Stimulated activated CD4-positive, alpha-beta T cell treated with anti-CD3 and anti-CD28 coated beads, Interleukin-1b, Interleukin-23, amount 100 ng/mL, for 48 hours (primary cell): ENCODE measurements at places on chromosomes 13 and 19.

GRCh38 chr13:108830916-108831315 lies 201.5 kb downstream of the MYO16 start:
- DNase-seq = no peak

DNA sequence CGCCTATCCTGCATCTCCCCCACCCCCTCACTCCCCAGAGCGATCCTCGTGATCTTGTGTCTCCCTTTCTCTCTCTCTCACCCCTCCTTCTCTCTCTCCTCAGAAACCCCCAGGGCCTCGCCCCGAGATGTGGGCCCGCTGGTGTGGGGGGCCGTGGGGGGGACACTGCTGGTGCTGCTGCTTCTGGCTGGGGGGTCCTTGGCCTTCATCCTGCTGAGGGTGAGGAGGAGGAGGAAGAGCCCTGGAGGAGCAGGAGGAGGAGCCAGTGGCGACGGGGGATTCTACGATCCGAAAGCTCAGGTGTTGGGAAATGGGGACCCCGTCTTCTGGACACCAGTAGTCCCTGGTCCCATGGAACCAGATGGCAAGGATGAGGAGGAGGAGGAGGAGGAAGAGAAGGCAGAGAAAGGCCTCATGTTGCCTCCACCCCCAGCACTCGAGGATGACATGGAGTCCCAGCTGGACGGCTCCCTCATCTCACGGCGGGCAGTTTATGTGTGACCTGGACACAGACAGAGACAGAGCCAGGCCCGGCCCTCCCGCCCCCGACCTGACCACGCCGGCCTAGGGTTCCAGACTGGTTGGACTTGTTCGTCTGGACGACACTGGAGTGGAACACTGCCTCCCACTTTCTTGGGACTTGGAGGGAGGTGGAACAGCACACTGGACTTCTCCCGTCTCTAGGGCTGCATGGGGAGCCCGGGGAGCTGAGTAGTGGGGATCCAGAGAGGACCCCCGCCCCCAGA lies 12.8 kb upstream of the TOMM40 start:
- DNase-seq = no peak

- DNase-seq = no peak
These were observed 10.4 kb upstream of the ASF1B start for GRCh38 chr19:14146789-14147216.

DNA sequence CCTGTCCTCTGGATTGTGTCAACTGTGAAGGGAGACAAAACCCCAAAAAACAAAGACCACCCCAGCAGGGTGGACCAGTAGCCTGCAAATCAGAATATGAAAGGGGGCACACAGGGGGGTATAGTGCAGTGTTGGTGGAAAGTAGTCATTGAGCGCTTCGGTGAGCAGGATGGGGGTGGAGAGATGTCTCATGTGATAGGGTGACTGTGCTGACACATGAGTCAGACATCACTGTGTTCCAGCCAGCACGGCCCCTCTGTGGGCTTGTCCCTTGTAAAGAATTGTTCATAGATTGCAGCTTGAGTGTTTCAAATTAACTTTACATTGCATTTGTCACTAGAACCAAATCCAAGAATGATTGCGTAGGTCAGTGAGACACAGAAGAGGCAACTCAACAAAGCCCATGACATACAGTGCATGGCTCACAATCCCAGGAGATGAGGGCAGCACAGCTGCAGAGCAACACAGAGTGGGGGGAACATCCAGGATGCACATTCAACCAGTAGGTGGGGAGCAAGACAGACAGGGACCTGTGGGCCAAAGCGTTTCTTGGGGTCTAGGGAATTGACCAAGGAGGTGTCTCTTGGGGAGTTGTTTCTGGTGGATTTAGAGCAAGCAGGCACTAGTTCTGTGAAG lies 7.5 kb downstream of the ZNF440 start:
- DNase-seq = no peak

DNA sequence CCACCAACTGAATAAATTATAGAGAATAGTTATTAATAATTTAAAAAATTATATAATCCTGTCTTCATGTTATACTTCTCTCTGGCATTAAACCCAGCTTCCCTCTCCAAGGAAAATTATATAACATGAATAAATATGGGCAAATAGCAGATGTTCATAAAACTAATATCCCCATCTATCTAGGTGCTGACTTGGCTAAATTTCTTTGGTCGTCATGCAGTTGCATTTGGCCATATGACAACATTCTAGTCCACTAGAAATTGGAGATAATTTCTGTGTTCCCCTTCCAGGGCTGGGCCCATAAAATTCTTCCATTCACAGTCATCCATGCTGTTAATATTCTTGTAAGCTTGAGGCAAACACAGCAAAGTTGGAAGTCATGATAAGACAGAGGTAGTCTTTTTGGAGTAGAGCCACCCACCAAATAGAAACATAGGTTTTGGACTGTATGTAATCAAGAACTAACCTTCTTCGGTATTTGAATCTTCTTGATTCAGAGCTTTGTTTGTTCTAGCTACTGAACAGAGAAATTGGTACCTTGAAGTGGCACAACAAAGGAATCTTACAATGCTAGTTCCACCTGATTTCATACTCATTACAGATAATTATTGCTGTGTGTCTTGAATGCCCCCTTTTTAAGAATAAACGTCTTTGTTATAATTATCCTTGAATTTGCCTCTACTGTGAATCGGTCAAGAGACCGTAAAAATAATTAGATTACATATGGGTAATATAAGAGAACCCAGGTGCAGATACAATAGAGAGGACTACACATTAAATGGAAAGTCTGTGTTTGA lies 678.5 kb upstream of the PCDH20 start:
- no peak for DNase-seq

DNA sequence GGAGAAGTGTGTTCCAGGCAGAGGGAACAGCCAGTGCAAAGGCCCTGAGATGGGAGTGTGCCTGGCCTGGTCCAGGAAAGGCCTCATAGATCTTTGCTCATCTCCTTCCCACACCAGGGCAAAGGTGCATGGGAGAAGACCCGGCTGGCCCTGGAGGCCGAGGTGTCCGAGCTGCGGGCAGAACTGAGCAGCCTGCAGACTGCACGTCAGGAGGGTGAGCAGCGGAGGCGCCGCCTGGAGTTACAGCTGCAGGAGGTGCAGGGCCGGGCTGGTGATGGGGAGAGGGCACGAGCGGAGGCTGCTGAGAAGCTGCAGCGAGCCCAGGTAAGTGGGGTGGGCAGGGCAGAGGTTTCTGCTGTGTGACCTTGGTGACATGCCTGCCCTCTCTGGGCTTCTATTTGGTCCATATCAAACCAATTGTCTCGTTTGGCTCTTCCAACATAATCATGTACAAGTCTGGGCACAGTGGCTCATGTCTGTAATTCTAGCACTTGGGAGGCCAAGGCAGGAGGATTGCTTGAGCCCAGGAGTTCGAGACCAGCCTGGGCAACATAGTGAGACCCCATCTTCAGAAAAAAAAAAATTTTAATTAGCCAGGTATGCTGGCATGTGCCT lies 51.1 kb downstream of the KCNC3 start:
- no peak for DNase-seq

GRCh38 chr19:56912401-56913112 lies 72.0 kb upstream of the PEG3 start:
- DNase-seq = no peak

GRCh38 chr13:24737042-24737441 lies 26.9 kb upstream of the RNF17 start:
- DNase-seq = no peak

DNA sequence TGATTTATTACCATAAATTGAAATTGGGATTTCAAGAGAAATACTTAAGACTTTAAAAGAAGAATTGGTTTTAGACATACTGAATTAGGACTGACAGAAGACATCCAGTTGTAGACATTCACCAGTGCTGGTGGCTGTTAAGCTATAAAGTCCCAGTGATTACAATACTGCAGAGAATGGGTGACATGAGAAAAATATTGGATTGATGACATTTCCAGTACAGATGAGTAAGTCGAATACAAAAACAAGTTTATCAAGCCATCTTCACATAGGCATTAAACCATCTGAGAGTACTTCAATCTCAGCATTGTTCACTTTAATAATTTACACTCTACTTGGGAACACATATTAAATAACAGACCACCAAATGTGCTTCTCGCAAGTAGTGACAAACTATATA lies 66.8 kb downstream of the TBC1D4 start:
- DNase-seq = no peak

DNA sequence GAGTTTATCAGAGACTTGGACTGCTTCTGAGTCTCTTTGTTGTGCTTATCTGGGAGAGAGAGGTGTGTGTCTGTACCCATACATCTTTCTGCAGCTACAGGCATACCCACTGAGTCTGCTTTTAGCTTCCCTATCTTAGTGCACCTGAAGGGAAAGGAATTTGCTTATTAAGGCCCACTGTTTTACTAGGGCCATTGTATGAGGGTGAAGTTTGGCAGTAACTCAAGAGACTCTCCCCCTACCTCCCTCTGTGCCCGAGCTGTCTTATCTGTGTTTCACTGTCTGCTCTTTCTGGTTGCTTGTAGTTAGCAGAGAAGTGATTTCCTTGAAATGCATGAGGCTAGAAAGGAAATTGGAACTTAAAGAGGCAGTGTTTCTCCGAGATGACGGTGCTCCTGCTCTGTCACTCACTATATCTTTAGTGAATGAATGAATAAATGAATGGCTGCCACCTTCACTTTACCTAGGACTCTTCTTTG lies 678 bp upstream of the CD33 start:
- no peak for DNase-seq

DNA sequence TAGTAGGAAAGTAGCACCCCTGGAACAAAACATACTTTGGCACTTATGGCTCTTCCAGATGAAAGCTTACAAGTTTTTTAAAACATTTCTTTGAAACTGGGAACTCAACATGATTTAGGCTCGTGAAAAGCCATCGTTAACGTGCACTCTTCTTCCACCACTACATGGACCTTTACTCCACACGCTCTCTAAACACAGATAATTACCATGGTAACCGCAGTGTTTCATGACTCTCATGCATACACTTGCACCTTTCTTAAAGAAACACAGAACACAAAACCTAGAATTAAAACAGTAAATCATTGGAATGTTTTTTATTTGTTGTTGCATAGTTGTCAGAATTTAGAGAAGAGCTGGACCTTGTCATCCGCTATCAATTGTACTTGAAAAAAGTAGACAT lies 154.3 kb downstream of the FGF9 start:
- DNase-seq = no peak

DNA sequence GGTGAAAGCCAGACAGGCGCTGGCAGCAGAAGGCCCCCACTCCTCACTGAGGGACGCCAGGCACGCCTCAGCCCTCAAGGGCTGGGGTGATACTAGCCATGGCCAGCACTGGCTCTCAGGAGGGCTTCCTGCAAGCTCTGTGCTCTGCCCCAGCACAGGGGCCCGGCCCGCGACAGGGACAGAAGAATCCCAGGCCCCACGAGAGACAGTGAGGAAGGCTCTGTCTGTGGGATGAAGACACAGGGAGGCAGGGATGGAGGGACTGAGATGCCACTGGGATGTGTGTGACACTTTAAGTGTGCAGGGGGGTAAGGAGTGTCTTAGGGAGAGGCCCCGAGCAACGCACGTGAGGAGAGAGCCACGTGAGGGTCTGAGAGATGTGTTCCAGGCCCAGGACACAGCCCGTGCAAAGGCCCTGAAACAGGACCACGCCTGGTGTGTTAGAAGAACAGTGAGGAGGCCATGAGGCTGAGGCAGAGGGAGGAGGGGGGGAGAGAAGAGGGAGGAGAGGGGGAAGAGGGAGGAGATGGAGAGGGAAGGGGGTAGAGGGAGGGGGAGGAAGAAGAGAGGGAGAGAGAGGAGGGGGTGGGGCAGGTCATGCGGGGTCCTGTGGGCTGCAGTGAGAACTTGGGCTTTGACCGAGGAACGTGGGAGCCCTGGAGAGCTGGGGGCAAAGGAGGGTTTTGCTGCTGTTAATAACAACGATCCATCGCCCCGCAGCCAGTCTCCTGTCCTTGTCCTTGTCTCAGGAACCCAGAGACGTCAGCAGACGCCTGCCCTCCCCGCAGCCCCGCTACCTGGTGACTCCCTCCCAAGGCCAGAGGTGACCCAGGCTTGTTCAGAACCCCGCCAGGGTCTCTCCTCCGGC lies 7.2 kb downstream of the RPL36 start:
- DNase-seq = no peak

DNA sequence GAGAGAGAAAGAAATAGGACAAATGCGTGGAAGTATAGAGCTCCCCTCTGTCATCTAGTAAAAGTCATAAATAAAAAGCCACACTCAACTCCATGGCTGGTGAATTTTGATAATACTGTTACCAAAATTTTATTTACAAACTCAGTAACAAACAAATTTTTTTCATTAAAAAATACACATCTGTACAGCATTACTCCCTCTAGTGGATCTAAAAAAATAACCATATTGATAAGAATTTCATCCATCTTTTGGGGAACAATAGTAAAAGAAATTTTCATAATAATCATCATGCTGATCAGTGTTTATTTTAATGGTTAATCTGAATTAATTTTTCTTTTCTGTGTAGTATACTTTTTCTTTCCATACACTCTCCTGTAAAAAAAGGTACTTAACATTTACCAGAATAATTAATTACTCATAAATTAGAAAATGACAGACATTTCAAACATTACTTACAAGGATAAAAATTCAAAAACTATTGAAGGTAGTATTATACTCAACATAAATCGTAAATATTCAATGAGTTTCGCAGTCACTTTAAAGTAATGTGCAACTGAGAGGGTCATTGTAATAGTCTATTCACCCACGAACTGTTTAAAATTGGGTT lies 173.5 kb upstream of the LSM14A start:
- no peak for DNase-seq

GRCh38 chr13:102235689-102236088 lies 166.2 kb downstream of the FGF14 start:
- no peak for DNase-seq

DNA sequence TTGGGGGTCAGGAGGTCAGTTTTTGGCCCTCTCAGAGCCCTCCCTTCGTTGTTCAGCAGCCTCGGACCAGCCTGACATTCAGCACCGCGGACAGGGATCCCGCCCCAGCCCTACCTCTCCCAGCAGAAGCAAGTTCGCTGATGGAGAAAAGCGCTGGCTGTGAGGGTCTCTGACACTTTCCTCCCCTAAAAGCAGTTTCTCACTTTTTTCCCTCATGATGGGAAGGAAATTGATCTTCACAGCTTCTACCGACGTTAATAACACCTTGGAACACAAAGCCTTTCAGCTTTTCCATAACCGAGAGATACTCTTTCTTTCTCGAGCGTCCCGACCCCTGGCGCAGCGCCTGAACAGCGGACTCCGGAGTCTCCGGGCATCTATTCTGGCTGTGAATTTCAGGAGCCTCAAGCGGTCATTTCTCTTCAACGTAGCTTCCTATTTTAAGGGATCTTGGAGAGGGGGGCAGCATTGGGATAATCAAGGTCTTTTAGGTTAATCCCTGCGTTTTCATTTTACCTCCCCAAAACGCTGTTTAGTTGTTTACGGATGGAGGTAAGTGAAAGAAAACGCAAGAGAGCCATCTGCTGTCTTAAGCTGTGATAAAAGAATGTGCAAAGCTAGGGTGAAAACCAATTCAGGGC lies 467.2 kb downstream of the ITGBL1 start:
- DNase-seq = no peak

GRCh38 chr19:42226886-42227285 lies 6.8 kb downstream of the ZNF526 start:
- DNase-seq = no peak

GRCh38 chr13:48297131-48297786 lies 6.3 kb upstream of the RB1 start:
- no peak for DNase-seq
